ENCODE measurements at places on chromosomes 11 and 22.

DNA sequence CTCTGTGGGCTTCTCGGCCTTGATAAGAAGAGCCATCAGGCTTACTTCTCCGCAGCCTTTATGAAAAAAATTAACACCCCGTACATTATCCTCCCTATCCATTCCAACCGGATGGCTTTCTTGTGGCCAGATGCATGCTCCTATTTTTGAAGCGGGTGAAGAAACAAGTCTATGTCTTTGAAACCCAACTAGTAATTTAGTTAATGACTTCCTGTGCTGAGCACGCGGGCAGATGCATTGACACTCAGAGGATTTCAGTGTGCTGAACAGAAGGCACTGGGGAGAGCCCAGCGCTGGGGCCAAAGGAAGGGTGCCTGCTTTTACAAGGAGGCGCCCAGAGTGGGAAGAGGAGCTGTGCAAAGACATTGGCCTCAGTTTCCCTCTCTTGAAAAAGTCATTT, 53.3 kb downstream of the ARHGAP8 start:
- no peak for DNase-seq

GRCh38 chr11:78783301-78783700, 208.6 kb upstream of the NARS2 start:
- DNase-seq = no peak

DNA sequence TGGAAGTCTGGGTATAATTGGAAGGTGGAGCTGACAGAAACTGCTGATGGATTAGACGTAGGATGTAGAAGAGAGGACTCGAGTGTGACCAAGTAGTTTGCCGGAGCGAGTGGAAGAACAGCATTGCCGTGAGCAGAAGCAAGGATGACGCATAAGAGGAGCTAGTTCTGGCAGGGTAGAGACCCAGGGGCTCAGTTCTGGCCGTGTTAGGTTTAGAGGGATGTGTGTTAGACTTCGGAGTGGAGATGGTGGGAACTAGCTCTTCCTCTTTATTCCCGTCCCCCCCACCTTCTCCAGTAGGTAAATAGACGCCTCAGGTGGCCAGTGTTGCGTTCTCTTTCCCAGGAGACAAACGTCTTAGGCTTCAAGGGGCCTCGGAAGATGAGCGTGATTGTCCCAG, 19.1 kb downstream of the TUB start:
- no peak for DNase-seq

DNA sequence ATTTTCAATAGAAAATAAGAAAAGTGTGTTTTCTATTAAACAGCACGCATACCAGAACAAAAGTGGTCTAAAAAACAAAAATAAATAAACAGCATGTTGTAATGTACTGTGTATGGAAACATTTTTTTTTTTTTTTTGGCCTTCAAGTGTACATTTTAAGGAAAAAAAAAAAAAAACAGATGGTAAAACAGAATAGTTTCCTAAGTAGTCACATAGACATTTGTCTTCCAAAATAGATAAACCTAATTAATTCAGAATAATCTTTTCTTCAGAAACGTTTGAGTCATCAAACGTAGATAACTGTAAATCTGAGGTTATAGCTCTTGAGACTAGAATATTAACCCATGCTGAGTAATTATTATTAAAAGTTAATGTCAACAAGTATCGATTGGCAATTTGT, 396 bp upstream of the CFAP300 start:
- no peak for DNase-seq

DNA sequence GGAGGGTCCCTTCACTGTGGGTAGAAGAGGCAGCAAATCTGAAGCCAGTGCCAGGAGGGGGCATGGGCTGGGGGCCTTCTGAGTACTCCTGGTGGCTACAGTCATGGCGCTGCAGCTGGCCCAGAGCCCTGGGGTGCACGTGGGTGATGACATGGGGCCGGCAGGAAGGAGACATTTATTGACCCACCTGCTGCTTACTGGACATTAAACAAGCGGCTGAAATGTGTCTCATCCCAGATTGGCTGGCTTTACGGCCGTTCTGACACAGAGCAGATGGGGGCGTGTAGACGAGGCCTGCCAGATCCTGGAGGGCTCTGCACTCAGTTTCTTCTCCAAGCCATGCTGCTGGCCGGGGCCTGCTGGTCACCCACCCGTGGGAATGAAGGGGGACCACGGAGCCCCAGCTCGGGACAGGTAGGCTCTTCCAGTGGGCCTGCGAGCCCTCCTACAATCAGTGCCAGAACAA, 906.9 kb downstream of the BRD1 start:
- no peak for DNase-seq

GRCh38 chr22:42881982-42882656, 25.0 kb upstream of the ARFGAP3 start:
- DNase-seq = no peak

GRCh38 chr11:65589444-65590239, 6.0 kb downstream of the KCNK7 start:
- no peak for DNase-seq

GRCh38 chr11:79626135-79627075, 185.6 kb upstream of the TENM4 start:
- no peak for DNase-seq

DNA sequence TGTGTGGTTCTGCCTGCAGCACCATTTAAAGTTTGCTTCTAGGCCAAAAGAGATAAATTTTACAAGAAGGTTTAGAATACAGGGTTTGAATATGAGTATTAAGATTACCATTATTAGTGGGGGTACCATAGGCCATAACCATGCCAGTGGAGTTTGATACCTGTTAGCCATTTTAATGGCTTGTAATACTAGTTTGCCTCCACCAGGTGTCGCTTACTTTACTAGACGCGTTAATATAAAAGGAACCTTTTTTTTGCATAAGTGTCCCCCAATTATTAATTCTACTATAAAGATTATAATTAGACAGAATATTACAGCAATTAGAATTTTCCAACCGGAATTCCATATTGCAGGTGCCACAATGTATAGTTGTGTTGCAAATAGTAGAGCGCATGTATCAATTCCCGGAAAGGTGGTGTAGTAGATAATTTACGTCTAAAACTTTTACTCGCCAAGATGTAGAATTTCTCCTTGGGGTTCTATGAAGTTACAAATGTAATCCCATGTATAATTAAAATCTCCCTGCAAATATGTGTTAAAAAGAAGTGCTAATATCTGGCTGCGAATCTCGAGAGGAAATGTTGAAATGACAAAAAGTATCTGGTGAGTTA, 16.1 kb downstream of the MS4A6E start:
- no peak for DNase-seq

GRCh38 chr22:44365191-44365590, 52.4 kb upstream of the SHISAL1 start:
- DNase-seq = no peak

DNA sequence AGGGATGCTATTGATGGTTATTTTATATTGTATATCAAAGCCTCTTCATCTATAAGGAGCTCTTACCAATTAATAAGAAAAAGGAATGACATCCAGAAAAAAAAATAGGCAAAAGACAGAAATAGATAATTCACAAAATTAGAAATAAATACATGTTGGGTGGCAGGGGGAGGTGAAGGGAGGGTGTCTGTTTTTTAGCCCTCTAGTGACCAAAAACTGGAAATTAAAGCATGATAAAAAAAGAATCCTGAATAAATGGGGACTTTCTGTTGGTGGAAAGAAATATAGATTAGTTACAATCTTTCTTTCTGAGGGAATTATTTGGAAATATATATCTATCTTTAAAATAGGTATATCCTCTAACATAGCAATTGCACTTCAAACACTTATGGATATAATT, 42.0 kb upstream of the TTC36 start:
- DNase-seq = no peak

- no peak for DNase-seq
Measured at GRCh38 chr22:26302726-26303125, 126.3 kb upstream of the ASPHD2 start.

DNA sequence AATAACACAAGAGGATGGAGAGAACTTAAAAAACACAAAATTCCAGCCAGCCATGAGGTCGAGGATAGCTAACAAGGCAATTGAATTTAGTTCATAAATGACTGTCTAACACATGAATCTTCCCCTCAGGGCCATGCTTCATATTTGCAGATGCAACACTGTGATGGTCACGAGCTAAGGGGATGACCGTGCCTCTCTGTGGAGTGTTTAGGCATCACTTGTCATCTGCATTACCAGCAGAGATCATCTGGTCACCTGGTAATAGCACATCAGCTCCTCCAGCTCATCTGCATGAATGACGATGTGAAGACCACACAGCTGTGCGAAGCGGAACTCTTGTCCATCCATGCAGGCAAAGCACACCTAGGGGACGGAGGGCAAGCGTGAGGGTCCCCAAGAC, 20.9 kb upstream of the SLC25A1 start:
- no peak for DNase-seq

DNA sequence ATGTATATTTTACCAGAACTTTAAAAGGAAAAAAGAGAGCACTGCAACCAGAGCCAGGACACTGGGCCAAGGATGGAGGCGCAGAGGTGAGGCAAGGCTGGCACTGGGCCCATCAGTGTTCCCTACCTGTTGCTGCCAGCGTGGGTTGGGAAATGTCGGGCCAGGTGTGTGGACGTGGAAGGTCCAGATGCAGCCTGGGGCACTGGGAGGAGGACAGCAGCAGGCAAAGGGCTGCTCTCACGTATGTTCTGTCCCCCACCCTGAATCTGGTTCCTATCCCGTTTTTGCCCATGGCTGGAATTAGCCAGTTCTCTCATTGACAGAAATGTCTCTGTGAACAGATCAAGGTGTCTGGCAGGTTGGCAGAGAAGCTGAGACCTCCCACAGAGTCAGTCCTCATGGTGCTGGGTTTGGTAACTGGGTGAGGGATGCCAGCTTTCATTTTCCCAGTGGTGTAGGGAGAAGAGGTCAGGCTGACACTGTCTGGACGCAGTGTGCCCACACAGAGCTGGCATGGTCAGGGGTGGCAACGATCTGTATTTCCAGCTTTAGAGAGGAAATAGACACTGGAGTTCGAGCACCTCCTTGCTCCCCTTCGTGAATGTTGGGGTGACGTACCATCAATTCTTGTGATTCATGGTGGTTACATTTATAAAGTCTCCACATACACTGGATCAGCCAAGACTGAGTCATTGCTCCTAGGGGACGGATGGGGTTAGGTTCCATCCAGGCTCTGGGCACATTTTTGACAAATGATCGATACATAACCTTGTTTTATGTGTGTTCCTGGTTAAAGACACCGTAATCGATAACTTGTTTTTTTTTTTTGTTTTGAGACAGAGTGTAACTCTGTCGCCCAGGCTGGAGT, 4.3 kb upstream of the PNPLA3 start:
- DNase-seq = no peak

DNA sequence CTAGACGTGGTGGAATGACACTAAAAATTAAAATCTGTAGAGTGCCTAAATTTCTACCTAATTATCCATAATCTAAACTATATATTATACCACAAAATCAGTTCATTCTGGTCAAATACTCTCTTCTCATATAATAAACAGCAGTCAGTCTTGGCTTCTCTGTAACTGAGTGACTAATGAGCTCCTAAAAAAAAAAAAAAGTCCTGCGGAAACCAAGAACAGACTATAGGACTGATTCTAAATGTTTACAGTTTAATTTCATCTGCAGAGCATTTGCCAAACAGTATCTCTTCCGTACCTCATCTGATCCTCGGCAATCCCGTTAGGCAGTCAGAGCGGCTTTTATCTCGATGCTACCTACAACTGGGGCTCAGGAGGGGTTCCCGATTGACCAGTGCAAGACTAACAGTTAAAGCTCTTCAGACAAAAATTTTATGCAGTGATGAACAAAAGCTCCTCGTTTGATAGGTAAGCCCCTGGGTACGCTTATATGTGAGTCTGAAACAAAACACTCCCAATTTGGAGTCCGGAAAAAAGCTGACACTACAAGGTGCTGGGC, 686 bp downstream of the KIF18A start:
- no peak for DNase-seq

DNA sequence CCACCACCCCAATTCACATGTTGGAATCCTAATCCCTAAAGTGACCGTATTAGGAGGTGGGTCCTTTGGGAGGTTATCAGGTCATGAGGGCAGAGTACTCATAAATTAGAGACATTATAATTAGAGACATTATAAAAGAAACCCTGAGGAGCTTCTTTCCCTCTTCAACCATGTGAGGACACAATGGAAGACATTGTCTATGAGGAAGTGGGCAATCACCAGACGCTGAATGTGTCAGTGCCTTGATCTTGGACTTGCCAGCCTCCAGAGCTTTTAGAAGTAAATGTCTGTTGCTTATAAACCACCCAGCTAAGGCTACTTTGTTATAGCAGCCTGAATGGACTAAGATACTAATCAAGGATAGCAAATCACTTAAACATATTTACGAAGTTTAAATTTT, 14.8 kb downstream of the GAB2 start:
- no peak for DNase-seq

Measured in NCI-H460 (cell line).